ENCODE measurements at places on chromosomes 2 and 18.
A peak's percentile ranks its signal among the peaks of the same experiment; 100 is the strongest.

DNA sequence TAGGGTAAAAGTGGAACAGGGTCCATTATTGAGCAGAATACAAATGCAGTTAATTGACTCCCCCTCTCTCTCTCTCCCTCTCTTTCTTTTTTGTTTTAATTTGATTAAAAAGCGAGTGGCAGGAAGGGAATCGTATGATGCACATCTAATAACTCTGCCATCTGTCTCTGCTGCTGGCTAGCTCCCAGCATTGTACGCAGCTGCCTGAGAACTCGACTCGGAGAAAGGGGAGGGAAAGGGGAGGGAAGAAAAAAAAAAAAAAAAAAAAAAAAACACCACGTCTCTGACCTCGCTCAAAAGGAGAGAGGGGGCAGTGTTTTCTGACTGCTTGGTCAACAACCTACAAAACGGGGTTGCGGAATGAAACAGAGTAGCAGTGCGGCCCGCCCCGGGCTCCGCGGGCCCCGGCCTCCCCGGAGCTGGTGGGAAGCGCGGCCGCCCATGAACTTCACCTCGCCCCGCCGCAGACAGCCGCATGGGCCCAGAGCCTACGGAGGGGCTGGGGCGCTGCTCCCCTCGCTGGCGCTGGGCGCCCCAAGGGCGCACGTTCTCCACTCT lies 265.7 kb downstream of the TCF4 start:
- DNase-seq, result peak; percentile 55

DNA sequence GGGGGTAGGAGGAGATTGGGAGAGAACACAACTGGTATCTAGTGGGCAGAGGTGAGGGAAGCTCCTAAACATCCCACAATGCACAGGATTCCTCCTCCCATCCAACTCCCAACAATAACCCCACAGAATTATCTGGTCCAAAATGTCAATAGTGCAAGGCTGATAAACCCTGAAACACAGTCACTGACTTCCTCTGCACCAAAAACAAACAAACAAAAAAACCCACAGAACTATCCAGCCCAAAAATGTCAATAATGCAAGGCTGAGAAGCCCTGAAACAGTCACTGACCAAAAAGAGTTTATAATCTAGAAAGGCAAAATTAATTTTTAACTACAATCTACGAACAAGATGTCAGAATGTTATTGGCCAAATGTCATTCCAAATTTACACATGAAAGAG lies 9.8 kb downstream of the TMX3 start:
- DNase-seq, result no peak

DNA sequence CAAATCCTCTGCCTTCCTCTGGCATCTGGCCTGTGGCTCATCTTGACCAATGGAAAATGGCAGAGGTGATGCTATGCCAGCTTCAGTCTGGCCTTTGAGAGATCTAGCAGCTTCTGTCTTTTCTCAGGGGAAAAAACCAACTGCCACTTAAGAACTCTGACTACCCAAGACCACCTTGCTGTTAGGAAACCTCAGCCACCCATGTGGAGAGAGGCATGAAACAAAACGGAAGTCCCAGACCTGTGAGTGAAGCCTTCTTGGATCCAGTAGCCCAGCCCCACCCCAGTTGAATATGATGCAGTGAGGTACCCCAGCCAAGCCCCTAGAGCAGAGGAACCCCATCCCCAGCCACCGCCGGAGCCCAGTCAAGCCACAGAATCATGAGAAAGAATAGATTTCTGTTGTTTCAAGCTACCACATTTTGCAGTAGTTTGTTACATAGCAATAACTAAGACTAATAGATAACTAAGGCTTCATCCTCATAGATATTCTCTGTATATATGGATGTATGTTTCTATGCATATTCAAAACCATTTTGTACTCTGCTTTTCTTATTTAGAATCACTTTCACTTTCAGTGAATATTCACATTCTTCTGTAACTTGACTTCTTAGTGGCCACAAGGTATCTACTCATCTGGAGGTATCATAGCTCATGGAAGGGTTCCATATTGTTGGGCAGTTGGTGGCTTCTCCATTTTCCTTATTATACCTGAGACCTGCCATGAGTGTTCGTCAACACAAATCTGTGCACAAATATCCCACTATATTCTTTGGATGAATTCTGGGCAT lies 142.1 kb downstream of the FBXO15 start:
- DNase-seq, result no peak

DNA sequence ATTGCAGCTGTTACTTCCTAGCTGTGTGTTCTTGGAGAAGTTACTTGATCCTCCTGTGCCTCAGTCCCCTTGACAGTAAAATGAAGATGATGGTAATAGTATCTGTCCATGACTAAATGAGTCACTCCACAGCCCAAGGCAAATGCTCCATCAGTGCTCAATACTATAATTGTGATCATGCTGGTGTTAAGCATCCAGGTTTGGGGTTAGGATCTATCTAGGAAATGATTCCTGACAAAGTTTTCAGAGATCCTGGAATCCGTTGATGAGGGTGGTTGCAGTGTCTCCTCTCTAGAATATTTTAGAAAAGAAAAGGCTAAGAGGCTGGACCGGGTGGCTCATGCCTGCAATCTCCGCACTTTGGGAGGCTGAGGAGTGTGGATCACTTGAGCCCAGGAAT lies 2.7 kb upstream of the PRELID3A start:
- no peak for DNase-seq

DNA sequence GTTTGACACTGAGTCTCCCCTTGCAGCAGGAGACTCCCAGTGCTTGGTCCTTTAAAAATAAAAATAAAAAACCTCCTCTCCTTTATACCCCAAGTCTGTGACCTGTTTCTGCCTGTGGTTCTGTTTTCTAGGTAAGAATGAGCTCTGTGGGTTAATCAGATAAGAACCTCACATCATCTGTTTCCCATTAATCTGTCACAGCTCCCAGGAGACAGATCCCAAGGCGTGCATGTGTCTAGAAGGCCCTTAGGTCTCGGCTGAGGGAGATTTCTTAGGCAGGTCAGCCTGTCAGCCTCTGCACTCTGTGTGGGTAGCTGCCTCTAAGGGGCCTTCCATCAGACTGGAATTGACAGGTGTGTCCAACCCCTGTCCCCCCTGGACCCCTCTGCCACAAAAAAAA lies 80.7 kb downstream of the FHOD3 start:
- no peak for DNase-seq

DNA sequence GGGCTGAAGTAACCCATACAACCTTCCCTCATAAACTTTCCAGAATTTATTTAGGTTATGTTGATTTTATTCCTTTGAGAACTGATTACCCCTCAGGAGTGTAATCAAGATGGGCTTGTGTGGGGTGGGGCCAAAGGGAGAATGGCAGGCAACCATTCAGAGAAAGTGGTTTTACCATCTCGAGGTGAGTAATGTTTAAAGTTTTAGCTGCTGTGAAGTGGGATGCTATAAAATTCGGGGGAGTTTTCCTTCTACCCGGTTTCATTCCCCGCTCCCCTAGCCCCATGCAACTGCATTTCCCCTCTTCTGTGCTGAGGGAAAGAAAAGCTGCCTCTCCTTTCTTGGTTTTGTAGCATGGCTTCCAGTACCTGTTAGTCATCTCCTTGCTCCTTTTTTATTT lies 34.7 kb downstream of the MAP4K4 start:
- no peak for DNase-seq

- DNase-seq, result no peak
Observed at GRCh38 chr2:19426144-19426543, 67.7 kb upstream of the OSR1 start.

- no peak for DNase-seq
Observed at GRCh38 chr2:211241891-211242290, 685.5 kb downstream of the CPS1 start.

DNA sequence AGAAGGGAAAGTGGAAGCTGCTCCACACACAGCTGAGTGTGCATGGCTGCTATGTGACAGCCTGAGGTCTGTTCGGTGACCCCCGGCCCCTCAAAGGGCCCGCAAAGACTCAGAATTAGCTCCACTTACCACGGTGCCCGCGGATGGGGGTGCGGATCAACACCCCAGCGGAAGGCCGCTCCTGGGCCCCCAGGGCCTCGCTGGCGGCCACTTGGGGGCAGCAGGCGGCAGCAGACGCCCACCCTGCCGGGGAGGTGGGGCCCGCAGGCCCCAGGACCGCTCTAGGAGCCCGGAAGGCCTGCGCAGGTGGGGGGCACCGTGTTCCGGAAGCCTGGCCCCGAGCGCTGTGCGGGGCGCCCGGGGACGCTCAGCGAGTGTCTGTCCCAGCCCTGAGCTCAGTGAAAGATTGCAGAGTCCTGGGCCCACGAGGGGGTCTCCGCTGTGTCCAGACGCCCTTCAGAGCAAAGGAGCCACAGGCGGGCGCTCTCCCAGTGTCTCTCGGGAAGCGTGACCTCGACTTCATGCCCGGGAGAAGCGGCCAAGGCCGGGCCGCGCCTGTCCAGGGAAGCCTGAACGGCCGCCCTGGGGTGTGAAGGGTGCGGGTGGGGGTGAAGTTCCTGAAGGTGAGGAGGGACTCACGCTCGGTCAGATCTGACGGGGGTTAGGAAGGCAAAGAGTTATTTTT lies 118.7 kb downstream of the VAPA start:
- no peak for DNase-seq

Measured in hepatic stellate cell (primary cell).